ENCODE measurements at places on chromosomes 5 and 9.

GRCh38 chr9:6777213-6777902 lies 19.6 kb downstream of the KDM4C start:
- no peaks in the 10 kb centered on the region for H3K27me3 ChIP-seq
- H3K27ac ChIP-seq = no peak overlapping the region
- no peak overlapping the region for H3K4me3 ChIP-seq
- DNase-seq = no peak

DNA sequence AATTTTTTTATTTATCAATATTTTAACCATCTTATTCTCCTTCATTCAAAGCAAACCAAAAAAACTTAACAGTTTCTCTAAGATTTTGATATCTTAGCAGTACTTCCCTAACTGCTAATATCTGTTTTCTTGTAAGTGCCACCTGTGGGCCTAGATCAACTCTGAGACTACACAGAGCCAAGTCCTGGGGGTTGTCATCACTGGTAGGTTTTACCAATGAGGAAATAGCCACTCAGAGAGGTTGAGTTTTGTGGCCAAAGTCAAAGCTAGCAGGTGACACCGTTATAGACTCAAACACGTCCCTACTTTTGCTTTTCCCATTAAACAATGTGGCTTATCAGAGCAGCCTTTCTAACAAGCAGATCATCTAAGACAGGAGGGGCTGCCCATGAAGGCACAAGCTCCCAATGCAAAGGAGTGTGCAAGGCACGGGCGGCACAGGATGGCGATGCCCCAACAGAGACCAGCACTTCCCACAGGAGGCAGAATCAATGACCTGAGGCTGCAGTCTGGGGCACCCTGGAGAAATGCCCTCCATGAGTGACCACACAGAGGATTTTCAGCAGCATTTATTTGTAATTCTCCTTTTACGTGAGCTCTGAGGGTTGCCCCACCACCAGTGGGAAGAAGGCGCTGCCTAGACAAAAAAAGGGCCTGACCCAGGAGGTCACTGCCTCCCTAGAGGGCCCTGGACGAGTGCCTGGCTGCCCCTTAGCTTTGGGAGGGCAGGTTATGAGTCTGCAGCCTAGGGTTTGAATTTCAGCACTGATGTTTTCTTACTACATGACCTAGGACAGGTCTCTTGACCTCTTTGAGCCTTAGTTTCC lies 7.4 kb downstream of the TBC1D2 start:
- no peaks in the 10 kb centered on the region for H3K27me3 ChIP-seq
- no peaks in the 10 kb centered on the region for H3K36me3 ChIP-seq
- H3K4me3 ChIP-seq = no peak overlapping the region
- peaks cover 51% of the 10 kb centered on the region for H3K4me1 ChIP-seq
- H3K27ac ChIP-seq = peak overlapping the region; percentile 56

- DNase-seq = peak; percentile 12
- H3K4me1 ChIP-seq = peaks cover 22% of the 10 kb centered on the region
- peak overlapping the region; percentile 41 for H3K27ac ChIP-seq
- H3K36me3 ChIP-seq = no peaks in the 10 kb centered on the region
- H3K4me3 ChIP-seq = peak overlapping the region; percentile 1
Observed at GRCh38 chr5:134124289-134125038, 10.0 kb downstream of the TCF7 start.

GRCh38 chr5:150603052-150603451 lies 37.4 kb upstream of the SYNPO start:
- no peaks in the 10 kb centered on the region for H3K36me3 ChIP-seq
- H3K4me3 ChIP-seq = no peak overlapping the region
- H3K27me3 ChIP-seq = no peaks in the 10 kb centered on the region
- no peak for DNase-seq

All from HCT116 (cell line).